Cortex of kidney (tissue), 1 donor: ENCODE measurements at places on chromosomes 4 and X.

GRCh38 chr4:73978886-73979285, 2.9 kb downstream of the PF4 start:
- no peak for DNase-seq

- DNase-seq, result no peak
These were observed 243.8 kb downstream of the PPP3CA start for GRCh38 chr4:101103381-101104142.

DNA sequence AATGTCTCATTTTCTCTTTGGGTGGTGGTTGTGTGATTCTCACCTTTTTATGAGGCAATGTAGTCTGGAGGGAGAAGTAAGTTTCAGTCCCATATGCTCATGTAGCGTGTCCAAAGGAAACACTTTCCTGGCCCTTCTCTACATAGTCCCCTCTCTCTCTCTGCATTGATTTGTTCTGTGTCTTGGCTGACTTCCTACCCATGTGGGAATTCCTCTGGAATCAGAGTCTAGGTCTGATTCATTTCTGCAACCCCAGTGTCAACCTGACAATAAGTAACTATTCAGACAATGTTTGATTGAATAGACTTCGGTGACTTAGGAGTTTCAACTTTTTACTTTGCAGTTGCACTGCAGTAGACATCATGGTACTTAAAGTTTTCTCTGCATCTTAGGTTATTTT, 2.7 kb upstream of the ALAS2 start:
- DNase-seq, result no peak

DNA sequence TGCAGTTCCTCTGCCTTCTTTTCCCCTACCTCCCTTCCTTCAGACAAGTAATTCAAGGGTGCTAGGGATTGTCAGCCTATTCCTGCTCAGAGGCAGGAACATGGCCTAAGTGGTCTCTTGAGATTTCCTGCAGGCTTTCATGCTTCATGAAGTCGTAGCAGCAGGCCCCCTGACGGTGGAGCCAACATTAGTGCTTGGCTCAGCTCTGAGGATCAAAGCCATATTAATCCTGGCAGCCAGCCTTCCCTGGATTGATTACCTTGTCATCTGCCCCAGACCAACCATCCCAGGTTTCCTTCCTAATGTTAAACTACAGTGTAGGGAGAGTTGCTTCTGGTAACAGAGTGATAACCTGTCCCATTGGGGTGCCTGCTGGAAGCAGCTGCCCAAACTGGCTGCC, 84.1 kb downstream of the SLC16A2 start:
- no peak for DNase-seq
